HTR-8/SVneo (cell line): ENCODE measurements at places on chromosomes 3 and 15.
A peak's percentile ranks its signal among the peaks of the same experiment; 100 is the strongest.

DNA sequence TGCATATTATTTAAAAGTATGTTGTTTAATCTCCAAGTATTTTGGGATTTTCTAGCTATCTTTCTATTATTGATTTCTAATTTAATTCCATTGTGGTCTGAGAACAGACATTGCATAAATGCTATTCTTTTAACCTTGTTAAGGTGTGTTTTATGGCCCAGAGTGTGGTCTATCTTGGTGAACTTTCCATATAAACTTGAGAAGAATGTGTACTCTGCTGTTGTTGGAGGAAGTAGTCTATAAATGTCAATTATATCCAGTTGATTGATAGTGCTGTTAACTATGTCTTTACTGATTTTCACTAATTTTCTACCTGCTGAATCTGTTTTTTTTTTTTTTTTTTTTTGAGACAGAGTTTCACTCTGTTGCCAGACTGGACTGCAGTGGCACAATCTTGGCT is 180.9 kb downstream of the ZNF621 start:
- DNase-seq: no peak

DNA sequence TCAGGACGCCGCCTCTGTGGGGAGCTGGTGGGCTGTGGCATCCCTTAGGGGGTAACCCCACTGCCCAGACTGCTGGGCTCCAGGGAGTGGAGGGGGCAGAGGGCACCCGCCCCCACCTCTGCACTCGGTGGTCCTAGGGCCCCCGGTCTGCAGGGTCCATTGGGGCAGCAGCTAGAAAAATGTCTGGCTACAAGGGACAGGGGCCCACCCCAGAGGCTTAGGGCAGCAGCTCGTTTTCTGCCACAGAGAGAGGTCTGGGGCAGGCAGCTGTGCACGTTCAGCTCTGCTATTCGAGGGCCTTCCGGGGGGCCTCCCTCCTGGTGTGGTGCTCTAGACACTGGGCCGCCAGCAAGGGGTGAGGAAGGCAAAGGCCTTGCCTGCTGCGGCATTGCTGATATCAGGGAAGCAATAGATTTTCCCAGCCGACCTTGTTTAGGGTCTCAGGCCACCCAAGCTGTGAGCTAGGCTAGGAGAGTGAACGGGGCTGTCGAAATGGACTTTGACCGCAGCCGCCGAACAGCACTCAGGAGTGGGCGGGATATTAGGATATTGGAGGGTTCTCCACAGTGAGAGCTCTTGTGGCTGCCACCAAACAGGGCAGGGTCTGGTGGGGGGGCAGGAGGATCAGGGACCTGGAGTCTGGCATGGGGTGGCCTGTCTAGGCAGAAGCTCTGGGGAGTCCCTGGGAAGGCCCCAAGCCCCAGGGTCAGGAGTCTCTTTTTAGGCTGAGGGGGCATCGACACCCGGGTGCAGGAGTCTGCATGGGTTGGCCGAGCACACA is 61.4 kb upstream of the KLF13 start:
- no peak for DNase-seq

DNA sequence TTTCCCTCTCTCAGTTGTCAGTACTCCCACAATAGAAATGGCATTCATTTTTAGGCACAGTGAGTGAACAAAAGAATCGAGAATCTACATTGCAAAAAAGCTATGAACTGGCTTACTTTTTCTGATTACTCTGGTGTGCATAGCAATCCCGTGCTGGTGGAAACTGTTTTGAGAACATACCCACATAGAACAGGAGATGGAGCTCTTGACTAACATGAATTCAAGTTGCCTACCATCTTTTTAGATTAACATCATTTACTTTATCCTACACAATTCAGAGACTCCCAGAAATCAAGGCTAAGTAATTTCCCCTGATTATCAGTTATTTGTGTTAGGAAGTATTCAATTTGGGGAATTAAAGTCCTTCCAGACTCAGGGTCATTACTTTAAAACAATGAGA is 326.6 kb downstream of the ARPP21 start:
- no peak for DNase-seq

DNA sequence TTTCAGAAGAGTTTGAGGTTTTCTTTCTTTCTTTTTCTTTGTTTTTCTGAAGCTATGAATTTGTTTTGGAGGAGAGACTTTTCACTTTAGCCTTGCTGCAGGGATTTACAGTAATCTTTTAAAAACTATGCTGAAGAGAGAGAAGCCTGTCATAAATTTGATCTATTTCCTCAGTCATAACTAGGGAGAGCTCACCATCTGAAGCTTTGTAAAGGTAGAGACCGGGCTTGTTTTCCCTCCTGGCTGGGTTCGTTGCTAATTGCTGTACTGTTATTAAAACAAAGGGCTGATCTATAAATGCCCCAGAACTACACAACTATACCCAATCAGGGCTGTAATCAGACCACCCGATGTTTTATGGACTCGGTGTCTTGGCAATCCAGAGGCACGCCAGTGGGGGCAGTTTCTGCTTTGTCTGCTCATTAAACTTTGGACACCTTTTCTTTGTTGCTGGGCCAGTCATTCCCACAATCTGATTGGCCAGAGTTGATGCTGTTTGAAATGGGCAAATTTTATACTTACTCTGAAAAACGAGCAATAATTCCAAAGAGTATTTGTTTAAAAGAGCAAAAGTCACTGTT is 164.3 kb downstream of the CACNA1D start:
- DNase-seq: no peak

- peak; percentile 64 for DNase-seq
These were observed 220.8 kb upstream of the TPRG1 start for GRCh38 chr3:188950832-188951489.

DNA sequence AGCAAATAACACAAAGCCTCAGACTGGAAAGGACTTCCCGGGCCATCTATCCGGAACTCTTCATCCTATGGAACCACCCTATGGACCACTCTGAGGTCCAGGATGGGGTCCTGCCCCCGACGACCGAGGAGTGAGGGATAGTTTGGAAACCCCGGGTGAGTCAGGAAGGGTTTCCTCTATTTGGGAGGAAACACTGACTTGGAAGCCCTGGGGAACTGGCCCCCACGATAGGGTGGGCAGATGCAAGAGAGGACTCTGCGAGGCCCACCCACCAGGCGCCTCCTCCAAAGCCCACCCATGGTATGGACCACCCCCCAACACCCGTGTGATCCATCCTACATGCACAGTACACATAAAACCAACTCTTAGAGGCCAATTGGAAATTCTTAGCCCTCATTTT is 69.4 kb downstream of the CPN2 start:
- no peak for DNase-seq

DNA sequence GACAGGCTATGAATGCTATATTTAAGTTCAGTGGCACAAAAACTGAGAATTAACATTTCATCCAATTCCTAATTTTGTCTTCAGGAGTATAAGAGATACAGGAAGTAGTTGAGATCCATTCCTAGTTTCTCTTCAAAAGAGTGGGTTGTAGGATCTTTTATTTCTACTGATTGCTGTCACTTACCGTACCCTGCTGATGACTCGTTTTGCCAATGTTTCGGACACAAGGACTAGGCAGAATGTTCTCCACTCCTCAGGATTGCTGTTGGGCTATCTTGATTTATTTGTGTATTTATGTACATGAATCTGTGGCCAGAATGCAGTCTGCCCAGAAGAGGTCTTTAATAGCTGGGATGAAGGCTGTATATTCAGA is 11.9 kb downstream of the ARL8B start:
- DNase-seq: no peak

DNA sequence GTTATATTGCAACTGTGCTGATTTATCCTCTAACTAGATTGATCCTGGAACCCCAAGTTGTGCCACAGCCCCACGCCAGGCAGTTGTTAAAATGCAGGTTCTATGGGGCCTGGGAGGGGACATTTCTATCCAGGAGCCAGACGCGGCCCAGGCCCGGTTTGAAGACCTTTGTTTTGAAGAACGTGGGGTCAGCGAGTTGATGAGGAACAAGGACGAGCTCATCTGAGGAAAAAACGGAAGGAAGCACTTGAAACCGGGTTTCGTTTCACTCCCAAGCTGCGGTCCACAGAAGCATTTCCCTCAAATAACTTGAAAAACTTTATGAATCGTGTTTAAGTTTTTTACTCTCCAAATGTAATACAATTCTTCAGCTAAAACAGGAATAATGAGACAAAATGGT is 76.4 kb downstream of the CHSY1 start:
- no peak for DNase-seq

- no peak for DNase-seq
These were observed 32.9 kb downstream of the CMSS1 start for GRCh38 chr3:99850608-99851007.

GRCh38 chr15:32718821-32719716 is 1.3 kb downstream of the GREM1 start:
- DNase-seq: peak; percentile 20

- no peak for DNase-seq
These were observed 127.2 kb upstream of the SYNPR start for GRCh38 chr3:63150880-63151279.

GRCh38 chr15:25091421-25092158 is 136.8 kb downstream of the SNRPN start:
- DNase-seq: no peak

DNA sequence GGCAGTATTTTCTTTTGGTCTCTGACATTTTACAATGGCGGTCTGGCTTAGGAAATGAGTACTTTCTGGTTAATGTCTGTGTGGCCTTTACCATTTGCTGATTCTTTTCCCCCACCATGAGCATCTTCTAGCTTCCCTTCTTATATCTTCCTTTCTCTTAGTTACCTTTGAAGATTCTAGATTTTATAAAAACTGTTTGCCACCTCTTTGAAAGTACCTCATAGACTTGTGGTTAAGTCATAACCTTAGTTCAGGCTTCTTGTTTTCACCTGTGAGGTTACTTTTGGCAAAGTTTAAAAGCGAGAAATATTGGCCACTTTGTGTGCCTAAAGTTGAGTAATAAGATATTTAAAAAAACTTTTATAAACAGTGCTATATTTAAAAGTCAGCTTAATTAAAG is 147.4 kb downstream of the FMN1 start:
- no peak for DNase-seq
